Natural killer cell (primary cell): ENCODE measurements at places on chromosomes 12 and 14. TPM values are rescaled to one million over a fixed set of nuclear protein-coding genes. Genes with fewer than 3 reads are reported as not detected.

DNA sequence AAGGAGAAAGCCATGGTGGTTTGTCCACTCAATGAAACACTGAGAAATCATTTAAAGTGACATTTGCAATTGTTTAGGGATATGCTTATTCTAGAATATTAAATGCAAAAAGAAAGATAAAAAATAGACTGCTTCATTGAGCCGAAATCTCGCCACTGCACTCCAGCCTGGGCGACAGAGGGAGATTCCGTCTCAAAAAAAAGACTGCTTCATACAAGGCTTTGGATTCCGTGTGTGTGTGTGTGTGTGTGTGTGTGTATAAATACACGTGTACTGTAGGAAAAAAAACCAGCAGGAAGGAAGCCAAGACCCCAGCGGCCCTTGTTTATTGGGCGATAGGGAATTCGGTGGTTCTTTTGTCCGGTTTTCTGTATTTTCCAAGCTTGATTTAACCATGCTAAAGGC is 3.2 kb upstream of the ZNF839 start:
- H3K36me3 ChIP-seq = no peaks in the 10 kb centered on the region
- H3K4me1 ChIP-seq = peaks cover 53% of the 10 kb centered on the region
- peak overlapping the region; percentile 33 for H3K27ac ChIP-seq
- peak overlapping the region; percentile 42 for H3K4me3 ChIP-seq
- no peaks in the 10 kb centered on the region for H3K27me3 ChIP-seq
- DNase-seq = no peak

DNA sequence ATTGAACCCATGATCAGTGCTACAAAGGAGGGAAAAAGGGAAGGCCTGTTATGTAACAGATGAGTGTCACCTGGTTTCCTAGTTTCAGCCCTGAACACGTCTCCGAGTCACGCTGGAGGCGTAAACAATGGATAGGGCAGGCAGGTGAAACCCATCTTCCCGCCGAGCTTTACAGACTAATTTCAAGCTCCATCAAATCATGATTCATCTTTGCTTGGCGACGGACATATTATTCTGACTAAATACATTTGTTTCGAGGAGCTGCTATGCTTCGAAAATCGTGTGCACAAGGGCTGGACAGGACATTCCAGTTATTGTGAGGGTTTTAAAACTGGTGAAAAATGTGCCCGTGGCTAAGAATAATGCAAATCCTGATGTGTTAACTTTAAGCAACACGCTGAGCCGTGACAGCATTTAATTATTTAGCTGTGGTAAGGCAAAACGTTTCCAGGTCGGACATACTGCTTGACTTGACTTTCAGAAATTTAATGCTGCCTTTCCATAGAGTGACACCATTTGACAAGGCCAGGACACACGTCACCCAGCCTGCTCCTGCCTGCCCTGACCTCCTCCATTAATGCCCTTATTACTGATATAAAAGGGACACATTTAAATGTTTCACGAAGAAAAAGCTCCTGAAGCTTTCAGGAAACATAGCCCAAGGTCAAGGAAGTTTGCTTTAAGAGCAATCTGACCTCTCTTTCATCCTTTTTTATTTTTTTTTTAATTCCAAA is 1203.5 kb upstream of the TMEM132C start:
- H3K4me3 ChIP-seq = no peak overlapping the region
- no peaks in the 10 kb centered on the region for H3K27me3 ChIP-seq
- no peak for DNase-seq

DNA sequence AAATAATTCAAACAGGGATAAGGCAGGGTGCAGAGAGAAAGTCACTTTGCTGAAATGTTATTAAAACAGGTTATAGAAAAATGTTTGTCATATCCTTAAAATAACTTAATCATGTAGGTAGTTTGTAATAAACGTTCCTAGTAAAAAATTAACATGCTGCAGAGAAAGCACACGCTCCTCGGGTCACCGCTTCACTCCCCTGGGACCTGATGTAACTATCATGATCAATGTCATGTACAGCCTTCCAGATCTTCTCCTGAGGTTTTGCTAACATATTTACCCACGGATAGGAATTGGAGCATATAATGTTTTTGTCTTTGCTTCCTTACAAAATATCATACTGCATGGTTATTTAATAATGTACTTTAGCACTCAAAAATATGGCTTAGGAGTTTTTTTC is 285.1 kb upstream of the TMEM132C start:
- H3K27me3 ChIP-seq = no peaks in the 10 kb centered on the region
- H3K4me3 ChIP-seq = no peak overlapping the region
- H3K4me1 ChIP-seq = no peaks in the 10 kb centered on the region
- no peak for DNase-seq

The ATP23 gene
- 8.8 TPM for total RNA-seq

GRCh38 chr12:51391283-51392123 is at the start of gene GALNT6:
Gene GALNT6, minus strand, starts transcription at chr12:51391406. Its CDS starts 11,625 bp downstream, at chr12:51379781.
- H3K4me1 ChIP-seq = peaks cover 68% of the 10 kb centered on the region
- H3K27ac ChIP-seq = peak within 1 kb of the TSS; percentile 78
- peak; percentile 51 for DNase-seq
- H3K36me3 ChIP-seq = no peaks in the 10 kb centered on the region
- H3K27me3 ChIP-seq = no peaks in the 10 kb centered on the region

The LETMD1 gene
- 71.8 TPM for total RNA-seq

DNA sequence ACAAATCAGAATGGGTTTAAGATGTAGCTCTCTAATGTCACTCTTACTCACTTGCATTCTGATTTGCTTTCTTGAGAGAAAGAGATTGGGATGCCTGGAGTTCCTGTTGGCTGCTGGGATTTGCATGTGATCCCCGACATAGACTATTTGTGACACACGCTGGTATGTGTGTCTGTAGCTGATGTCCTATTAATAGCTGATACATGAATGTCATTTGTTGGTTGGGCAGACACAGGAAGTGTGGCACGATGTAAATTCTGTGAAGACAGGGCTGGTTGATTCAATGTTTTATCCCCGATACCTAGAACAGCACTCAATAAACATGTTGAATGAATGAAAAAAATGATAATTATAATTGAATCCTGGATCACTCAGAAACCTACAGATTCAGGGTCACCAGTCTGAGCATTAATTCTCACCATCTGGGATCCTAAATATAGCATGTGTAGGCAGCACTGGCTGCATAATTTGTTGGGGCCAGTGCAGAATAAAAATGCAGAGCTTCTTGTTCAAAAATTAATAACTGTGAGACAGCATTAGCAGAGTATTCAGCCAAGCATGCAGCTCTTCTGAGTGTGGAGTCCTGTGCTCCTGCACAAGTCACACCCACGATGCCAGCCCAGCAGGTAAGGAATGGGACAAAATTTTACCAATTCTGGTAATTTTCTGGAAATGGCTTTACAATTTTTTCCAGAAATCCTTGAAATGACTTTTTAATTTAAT is 35.5 kb upstream of the SOCS2 start:
- H3K27ac ChIP-seq = no peak overlapping the region
- no peaks in the 10 kb centered on the region for H3K27me3 ChIP-seq
- H3K4me1 ChIP-seq = peaks cover 16% of the 10 kb centered on the region

DNA sequence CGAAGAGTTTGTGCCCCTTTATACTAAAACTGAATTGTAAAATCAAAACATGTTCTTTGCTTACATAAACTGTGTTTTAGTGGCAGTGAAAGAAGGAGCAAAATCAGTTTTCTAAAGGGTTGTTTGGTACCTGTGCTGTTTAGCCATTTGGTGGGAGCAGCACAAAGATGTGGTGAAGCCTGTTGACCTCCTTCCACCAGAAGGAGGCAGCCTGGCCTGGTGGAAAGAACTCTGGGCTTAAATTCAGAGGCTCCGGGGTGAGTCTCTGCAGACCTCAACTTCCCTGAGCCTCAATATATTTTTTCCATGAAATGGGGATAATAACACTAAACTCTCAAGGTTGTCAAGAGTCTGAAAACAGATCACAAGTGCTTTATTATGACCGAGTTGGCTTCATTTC is 502.5 kb downstream of the VRK1 start:
- no peak overlapping the region for H3K4me3 ChIP-seq
- peaks cover 6% of the 10 kb centered on the region for H3K4me1 ChIP-seq
- no peaks in the 10 kb centered on the region for H3K27me3 ChIP-seq
- no peak overlapping the region for H3K27ac ChIP-seq

- H3K27me3 ChIP-seq = no peaks in the 10 kb centered on the region
- no peaks in the 10 kb centered on the region for H3K4me1 ChIP-seq
- no peak overlapping the region for H3K27ac ChIP-seq
- DNase-seq = no peak
Measured at GRCh38 chr14:84975241-84975902, 554.6 kb upstream of the FLRT2 start.

DNA sequence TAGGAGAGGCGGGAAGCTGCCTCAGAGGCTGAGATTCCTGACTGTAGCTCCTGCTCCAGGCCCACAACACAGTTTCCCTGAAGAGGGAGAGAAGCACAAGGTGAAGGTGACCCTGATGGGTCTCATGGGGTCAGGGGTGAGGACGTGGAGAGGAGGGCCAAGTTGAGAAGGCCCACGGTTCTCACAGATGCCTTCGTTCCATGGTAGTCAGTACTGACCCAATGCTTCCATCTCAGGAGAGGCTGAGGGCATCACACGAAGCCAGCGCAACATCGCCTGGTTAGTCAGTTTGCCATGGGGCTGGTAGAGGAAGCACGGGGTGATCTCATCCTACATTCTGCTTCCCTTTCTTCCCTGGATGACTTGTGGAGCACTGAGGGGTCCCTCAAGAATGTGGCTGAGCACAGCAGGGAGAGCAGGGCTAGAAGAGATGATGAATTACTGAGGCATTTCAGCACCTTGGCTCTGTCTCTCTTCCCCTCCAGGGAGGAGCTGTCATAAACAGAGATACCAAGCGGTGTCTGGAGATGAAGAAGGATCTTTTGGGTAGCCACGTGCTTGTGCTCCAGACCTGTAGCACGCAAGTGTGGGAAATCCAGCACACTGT is 51.9 kb downstream of the GALNT8 start:
- H3K27me3 ChIP-seq = no peaks in the 10 kb centered on the region
- H3K4me1 ChIP-seq = no peaks in the 10 kb centered on the region
- H3K4me3 ChIP-seq = no peak overlapping the region

- H3K4me1 ChIP-seq = no peaks in the 10 kb centered on the region
- no peak for DNase-seq
- H3K4me3 ChIP-seq = no peak overlapping the region
- peaks cover 2% of the 10 kb centered on the region for H3K27me3 ChIP-seq
Measured at GRCh38 chr14:57498035-57498434, 4.4 kb upstream of the CCDC198 start.

The OTOGL gene
- not detected for total RNA-seq

- H3K27me3 ChIP-seq = no peaks in the 10 kb centered on the region
- no peak overlapping the region for H3K4me3 ChIP-seq
- DNase-seq = no peak
- peaks cover 25% of the 10 kb centered on the region for H3K4me1 ChIP-seq
- H3K36me3 ChIP-seq = peaks cover 3% of the 10 kb centered on the region
- H3K27ac ChIP-seq = no peak overlapping the region
Measured at GRCh38 chr12:112105891-112106290, 2.7 kb downstream of the NAA25 start.

- no peaks in the 10 kb centered on the region for H3K36me3 ChIP-seq
- no peak overlapping the region for H3K4me3 ChIP-seq
- H3K4me1 ChIP-seq = no peaks in the 10 kb centered on the region
- no peak overlapping the region for H3K27ac ChIP-seq
Measured at GRCh38 chr12:100908501-100908900, 113.9 kb downstream of the ANO4 start.

DNA sequence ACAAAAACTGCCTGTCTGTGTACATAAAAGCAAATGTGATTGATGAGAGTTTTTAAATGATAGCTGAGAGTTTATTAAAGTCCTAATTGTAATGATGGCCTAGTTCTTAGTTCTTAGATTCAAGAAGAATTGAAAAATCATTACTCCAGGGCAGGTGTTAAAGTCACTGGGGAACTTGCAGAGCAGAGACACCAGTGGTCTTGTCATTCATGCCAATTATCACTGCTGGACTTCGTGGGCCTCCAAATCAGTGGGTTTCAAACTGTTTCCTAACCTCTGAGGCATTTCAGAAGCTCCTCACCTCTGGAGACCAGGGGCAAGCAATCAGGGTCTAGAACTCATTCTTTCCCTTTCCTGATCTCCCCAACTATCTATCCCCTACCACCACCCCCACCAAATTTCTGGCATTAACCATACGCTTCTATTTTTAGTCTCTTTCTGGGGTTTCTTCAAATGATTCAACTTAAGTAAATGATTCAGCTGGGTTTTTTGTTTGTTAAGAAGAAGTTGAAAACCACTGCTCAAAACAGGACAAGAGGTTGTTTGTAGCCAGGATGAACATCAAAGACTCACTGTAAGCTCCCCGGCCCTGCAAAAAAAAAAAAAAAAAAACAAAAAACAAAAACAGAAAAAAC is 80.1 kb downstream of the CEP83 start:
- no peaks in the 10 kb centered on the region for H3K4me1 ChIP-seq
- peaks cover 14% of the 10 kb centered on the region for H3K36me3 ChIP-seq
- H3K27me3 ChIP-seq = no peaks in the 10 kb centered on the region
- no peak overlapping the region for H3K27ac ChIP-seq
